Naive B cell (primary cell): ENCODE measurements at places on chromosomes 3 and 15.

GRCh38 chr3:156792114-156792513 is 34.0 kb upstream of the LEKR1 start:
- no peak for DNase-seq

GRCh38 chr15:90624278-90624981 is 92.7 kb upstream of the BLM start:
- DNase-seq = no peak

- DNase-seq = no peak
Observed at GRCh38 chr3:126267169-126267975, 87.0 kb upstream of the ALDH1L1 start.

DNA sequence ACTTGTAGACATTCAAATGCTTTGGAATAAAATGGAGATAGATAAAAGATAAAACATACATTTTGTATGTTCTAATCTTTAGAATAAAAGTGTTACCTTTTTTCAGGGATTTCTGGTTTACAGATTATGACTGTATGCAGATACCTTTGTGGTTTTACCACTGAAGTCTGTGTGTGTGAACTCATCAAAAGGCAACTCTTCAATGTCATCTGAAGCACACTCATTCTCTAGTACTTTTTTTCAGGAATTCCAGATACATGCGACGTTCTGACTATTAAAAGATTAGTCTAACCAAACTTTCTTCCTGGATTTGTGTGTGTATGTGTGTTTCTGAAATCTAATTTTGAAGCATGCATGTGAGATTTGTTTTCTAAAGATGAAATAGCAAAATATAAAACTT is 188.6 kb downstream of the NLGN1 start:
- DNase-seq = no peak

- no peak for DNase-seq
Observed at GRCh38 chr3:8070011-8070410, 431.6 kb upstream of the LMCD1 start.

DNA sequence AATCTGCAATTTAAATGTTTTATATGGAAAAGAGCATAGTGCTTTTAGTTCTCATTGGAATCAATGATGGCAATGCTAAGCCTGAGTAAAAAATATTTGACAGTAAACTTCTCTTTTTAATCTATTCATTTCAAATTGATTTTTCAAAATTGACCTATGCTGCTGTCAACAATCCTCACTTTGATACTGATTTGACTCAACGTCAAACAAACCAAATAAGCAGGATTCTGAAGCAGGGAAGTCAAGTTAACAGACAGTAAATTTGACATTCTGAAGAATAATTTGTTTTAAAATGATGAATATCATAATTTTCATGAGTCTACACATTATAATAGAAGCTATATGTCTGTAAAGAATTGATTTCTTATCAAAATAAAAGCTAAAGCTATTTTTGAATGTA is 1053.1 kb downstream of the DIPK2A start:
- DNase-seq = no peak
